Chondrocyte (in vitro differentiated cells): ENCODE measurements at places on chromosomes 6 and 20. TPM values are rescaled to one million over a fixed set of nuclear protein-coding genes. Genes with fewer than 3 reads are reported as not detected.

DNA sequence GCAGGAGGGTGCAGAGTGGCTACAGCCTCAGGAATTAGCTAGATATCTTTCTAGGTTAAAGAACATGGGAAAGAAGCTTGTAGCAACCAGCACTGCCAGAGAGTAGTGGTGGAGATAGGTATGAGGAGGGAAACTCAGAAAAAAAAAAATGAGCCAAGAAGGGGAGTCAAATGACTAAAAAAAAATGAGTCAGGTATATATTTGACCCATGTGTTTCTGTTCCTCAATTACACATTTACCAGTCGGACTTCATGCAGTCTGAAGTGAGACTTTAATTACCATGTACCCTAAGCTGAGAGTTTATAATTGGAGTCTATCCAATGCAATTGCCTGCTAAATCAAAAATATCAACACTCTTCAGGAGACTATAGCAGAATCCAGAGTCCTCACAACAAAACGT is 964.6 kb downstream of the HACE1 start:
- no peak for DNase-seq

- DNase-seq, result no peak
Observed at GRCh38 chr6:29847871-29848630, 20.4 kb downstream of the HLA-G start.

DNA sequence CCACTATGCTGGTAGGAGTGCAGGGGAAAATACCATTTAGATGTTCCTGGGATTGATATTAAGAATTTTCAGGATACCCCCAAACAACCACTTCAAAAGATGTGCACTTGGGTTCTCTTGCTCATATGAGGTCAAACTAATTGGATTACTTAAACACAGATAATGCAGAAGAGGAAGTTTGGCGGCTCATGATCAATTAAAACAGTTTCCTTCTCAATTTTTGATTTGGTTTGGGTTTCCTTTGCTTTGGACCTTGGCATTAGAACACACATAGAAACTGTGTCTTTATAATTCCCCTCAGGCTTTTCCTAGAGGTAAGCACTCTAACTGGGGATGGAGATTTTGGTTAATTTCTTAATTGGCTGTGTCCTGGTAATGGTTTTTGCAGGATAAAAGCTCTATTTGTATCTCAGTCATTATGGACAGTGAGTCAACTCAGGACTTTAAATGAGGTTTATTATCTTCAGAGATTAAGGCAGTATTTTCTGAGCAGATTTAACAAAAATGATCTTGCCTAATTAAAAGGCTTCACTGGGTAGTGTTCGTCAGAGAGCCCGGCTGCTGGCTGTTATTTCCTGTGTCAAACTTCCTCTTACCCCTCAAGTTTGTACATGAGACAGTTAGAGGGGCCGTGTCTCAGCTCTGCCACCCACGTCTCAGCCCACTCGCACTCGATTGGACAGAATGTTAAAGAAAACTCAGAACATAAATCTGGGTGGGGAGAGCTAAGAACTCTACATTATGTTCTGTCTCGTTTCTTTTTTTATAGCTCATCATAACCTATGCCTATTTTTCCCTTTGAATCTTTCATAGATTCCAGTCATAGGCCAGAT is 50.3 kb upstream of the PREP start:
- no peak for DNase-seq

DNA sequence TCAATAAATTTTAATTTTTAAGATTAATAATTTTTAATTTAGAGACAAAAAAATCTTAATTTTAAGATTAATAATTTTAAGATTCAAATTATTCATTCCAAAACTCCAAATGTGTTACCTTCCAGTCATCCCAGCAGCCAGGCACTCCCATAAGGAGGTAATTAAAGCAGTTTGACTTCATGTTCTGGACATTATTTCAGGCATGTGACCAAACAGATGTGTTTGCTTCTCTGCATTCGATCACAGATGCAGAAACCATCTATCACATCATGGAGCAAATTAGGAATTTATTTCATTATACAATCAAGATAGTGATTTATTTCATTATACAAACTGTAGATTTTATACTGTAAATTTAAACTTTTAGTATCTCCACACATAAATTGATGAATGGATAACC is 150.3 kb downstream of the AKAP7 start:
- no peak for DNase-seq

- DNase-seq, result no peak
Observed at GRCh38 chr6:121382467-121383121, 48.3 kb upstream of the TBC1D32 start.

GRCh38 chr6:43763812-43764522 is 6.0 kb upstream of the VEGFA start:
- DNase-seq, result peak; percentile 20

DNA sequence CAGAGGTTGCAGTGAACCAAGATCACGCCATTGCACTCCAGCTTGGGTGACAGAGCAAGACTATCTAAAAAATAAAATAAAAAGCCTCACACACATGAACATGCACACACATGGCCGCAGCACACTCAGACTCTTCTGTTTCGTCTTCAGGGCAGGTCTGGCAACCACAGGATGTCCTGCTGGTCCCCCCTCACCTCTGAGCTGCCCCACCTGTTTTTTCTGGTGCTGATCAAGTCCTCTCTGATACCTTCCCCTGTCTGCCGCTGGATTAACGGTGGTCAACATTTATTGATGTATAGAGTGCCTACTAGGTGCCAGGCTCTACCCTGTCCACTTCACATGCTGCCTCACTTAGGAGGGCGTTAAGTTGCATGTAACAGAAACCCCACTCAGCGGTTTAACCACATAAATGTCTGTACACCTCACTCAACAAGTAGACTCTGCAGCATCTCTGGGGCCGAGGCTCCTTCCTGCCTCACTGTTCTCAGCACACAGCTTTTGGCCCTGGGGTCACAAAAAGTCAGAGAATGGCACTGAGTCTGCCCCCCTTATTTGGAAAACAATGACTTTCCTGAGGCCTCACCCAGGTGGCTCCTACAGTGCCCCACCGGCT is 4.5 kb upstream of the AP5S1 start:
- DNase-seq, result no peak

DNA sequence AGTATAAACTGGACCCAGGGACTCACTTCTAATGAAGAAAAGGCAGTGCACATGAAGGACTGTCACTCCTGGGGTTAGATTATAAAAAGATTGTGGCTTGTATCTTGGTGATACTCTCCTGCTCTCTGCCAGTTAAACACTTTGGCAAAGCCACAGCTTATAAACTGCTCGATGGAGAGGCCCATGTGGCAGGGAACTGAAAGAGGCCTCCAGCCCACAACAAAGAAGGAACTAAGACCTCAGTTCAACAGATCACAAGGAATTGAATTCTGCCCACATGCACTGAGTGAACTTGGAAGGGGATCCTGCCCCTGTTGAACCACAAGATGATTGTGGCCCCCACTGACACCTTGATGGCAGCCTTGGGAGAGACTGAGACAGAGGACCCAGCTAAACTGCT is 363.8 kb downstream of the CBLN4 start:
- no peak for DNase-seq

- DNase-seq, result no peak
Observed at GRCh38 chr6:142935553-142936517, 9.1 kb downstream of the HIVEP2 start.

GRCh38 chr6:68726337-68726736 is 91.3 kb downstream of the ADGRB3 start:
- DNase-seq, result no peak

DNA sequence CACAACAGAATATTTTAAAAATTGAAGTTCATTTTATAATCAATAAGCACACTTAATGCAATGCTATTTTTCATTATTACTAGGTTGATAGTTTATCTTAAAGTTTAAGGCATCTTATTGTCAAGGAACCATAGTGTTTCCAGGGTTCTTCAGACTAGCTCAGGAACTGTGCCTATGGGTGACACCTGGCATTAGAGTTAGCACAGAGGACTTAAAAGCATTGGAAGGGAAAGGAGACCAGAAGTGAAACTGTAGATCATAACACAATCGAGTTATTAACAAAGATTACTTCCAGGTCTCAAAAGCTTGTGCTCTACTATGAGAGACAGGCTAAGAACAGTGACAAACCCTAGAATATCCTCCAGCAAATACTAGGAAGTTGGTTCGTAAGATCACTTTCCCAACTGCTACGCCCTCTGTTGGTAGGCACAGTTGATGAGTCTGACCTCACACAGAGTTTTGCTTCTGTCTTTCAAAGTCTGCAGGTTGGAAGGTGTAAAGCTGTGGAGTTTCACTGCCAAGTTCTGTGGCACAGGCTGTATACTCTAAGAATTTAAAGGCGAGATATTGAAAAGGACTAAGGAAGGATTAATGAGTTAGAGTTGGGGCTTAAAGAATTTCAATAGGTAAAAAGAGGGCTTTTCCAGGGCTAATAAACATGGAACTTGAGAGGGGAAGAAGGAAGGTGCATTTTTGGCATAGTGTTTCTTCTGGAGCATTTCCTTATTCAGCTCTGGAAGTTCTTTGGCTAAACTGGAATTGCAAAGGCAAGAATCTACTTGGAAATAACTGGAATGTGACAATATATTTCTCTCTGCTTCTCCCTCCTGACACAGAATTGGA is 531.3 kb upstream of the JAG1 start:
- DNase-seq, result no peak

DNA sequence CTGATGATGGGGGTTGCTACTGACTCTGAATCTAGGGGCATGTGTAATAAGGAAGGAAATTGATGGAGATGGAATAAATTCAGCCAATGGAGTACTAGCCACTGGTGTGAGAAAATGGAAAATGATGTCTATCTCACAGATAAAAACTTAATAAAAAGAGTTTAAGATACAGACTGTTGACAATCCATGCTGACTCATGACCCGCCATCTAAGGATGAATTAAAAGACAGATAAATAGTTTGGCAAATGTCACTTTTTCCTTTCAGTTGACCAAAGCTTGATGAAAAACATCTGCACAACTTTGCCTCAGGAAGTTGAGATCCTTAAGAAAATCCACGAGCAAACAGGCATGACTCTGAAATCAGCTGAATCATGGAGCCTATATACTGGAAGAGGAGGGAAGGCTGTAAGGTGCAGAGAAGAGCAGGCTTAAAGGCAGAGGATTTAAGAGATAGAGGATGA is 82.6 kb upstream of the BMP5 start:
- DNase-seq, result no peak

- no peak for DNase-seq
Observed at GRCh38 chr20:47773371-47773786, 11.9 kb downstream of the SULF2 start.

DNA sequence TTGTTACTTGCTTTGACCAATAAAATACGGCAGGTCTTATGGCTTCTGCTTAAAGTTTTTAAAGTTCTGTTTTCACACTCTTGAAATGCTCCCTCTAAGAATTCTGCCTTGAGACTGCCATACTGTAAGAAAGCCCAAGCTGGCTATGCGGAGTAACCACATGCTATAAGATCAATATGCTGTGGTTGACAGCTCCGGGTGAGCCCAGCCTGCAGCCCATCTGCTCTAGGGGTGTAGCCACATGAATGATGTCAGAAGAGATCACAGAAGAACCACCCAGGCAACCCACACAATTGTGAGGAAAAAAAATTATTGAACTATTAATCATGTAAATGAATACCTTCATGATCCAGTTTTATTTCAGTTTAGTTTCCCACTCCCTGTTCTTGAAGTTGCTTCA is 26.1 kb upstream of the SH3BGRL2 start:
- DNase-seq, result no peak

DNA sequence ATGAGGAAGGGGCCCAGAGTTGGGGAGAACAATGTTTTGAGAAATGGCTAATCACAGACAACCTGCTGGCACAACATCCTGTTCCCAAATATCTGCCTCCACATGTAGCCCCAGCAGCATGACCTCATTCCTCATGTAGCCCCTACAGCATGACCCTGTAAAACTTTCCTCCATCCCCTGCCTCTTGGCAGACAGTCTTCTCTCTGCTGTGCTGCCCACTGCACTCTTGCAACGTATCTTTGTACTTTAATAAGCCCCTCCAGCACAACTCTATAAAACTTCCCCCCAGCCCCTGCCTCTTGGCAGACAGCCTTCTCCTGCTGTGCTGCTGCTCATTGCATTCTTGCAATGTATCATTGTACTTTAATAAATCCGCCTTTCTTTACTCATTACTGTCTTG is 278.8 kb downstream of the HDGFL1 start:
- DNase-seq, result no peak

GRCh38 chr6:1612299-1612973 is 2.7 kb downstream of the FOXC1 start:
- DNase-seq, result no peak

The MROH8 gene
- total RNA-seq, result 2.5 to 6.1 TPM (median 2.8 TPM) in 3 replicates

The VEGFA gene
- 24.8 to 139 TPM (median 137 TPM) in 3 replicates for total RNA-seq

The SLC18B1 gene
- total RNA-seq, result 2.4 to 6.2 TPM (median 2.7 TPM) in 3 replicates

The ADGRB3 gene
- 1.5 TPM in 1 of 3 replicates, not detected in the others for total RNA-seq

The NHSL1 gene
- total RNA-seq, result 17.2 to 23.7 TPM (median 23.4 TPM) in 3 replicates

The OR2B6 gene
- not detected in 3 replicates for total RNA-seq

The STMND1 gene
- not detected in 3 replicates for total RNA-seq

The TNFRSF21 gene
- 4.3 to 23.1 TPM (median 20.2 TPM) in 3 replicates for total RNA-seq
